Calu3 (cell line): ENCODE measurements at places on chromosomes 6 and 20.

DNA sequence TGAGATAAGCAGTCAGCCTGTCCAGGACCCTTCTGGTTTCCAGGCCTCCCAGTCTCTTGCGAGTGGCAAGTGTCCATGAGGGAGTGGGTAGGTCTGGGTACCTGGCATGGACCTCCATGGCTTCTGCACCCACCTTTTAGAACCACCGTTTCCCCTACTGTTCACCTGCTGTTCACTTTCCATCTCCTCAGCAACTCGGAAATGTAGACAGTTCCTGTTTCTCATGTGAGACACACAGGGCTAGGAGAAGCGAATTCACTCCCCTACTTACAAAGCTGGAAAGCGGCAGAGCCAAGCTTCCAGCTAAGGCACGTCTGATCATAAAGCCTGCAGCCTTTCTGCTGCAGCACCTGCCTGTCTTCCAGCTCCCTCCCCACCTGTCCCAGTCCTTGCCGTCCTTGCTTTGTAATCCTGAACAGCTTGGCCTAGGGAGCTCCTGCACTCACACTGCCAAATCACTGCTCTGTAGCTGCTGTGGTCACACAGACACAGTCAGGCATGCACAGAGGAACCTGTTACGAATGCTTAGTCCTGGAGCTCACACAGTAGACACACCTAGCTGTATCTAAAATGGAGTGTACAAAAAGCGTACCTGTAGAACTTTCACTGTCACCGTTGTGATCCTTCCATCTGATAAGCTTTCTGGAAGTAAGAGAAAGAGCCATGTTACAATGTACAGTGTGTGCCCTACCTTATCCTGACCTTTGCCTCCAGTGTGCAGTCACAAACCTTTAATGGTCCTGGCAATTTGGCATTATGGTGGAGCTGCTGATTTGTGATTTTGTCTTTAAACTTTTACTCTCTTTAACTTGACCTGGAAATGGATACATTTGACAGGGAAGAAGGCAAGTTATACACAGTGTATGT is 294.1 kb downstream of the NRN1 start:
- no peak for DNase-seq

- DNase-seq, result no peak
These were observed 466.3 kb upstream of the PLCB4 start for GRCh38 chr20:8602389-8603116.

DNA sequence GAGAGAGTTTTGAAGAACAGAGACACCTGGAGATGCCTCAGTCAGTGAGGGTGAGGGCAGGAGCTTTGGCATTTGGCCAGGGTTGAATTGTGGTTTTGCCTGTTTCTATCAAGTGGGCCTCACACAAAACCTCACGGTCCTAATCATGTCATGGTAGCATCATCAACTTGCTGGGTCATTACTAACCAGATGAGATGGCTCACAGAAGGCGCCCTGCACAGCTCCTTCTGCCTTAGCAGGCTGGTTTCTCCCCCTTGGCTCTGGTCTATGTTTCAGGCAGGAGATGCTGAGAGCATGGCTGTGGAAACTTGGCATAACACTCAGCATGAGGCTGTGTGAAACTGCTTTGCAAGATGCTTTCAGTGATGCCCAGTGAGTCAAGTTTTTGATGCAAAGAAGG is 99.3 kb downstream of the LRRC1 start:
- DNase-seq, result peak; percentile 27

DNA sequence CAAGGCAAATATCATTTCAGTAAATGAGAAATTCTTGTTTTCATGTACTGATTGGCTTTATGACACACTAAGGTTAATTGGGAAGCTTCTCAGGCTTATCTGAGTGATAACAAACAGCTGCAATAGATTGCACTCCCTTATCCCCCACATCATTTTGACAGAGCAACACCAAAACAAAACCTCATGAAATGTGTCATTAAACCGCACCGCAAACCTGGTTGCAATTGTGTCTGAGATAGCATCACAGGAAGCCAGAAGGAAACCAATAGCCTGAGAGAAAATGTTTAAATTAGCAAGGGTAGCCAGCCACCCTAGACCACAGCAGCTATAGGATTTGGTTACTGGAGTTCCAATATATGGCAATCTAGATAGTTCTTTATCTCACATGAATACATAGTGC is 31.6 kb upstream of the LAMA4 start:
- no peak for DNase-seq

- no peak for DNase-seq
These were observed 211.4 kb upstream of the SMLR1 start for GRCh38 chr6:130615816-130616215.

DNA sequence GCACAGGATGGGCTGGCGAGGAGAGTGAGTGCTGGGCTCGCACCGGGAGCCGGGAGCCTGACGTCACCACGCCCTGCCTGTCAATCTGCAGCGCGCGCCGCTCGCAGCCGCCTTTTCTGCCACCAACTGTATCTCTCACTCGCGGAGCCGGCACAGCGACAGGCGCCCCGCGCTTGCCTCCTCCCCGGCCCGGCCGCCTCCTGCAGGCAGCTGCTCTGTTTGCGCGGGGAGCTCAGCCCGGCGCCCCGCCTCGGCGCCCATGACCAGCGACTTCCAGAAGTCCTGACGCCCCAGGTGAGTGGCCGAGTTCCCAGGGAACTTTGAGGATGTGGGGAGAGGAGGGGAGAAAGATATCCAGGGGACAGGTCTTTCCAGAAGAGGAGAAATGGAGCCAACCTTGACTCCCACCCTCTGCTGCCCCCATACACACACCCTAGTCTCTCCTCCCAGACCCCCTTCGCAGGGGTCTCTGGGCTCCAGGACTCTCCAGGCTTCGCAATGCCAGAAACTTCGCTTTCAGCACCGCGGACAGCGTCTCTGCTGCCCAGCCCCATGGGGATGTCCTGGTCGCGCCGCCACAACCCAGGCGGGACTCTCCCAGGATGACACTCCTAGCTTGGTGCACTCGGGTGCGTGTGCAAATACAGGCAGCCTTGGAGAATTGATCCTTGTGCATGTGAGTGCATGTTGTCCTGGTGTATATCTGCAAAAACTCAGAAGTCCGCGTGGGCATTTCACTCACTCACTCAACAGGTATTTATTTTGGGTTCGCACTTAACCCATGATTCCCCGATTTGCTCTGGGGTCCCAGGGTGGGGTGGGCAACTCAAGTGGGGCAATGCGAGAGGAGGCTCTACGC is at the start of gene GPR6:
GPR6 (plus strand) TSS at position 138 of the 859 bp plus-strand sequence. CDS start 802 bp downstream, outside the sequence.
- DNase-seq, result peak; percentile 66

DNA sequence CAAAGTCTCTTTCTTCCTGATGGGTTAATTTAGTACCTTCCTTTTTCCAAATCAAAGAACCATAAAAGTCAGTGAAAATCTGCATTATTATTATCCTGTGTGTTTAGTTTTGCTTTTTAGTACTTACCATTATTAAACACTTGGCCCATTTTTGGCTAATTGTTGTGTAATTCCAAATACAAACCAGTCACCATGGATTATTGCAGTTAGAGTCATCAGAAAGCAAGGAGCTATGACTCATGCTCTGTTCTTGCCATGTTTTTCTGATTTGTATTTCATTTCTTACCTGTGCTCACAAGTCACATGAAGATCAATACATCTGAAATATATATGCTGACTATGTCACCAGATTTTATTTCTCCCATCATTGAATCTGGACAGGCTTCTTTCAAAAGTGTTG is 31.3 kb downstream of the SLC22A3 start:
- no peak for DNase-seq

DNA sequence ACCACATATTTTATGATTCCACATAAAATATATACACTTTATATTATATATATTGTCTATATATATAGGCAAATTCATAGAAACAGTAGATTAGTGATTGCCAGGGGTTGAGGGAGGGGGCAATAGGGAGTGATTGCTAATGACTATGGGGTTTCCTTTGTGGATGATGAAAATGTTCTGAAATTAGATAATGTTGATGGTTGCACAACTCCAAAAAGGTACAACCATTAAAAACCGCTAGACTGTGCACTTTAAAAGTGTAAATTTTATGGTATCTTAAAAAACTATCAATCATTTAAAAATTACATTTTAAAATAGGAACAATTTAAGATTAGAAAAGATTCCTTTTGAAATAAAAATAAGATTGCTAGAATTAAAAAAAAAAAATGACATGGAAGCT is 23.8 kb upstream of the CEP85L start:
- no peak for DNase-seq

DNA sequence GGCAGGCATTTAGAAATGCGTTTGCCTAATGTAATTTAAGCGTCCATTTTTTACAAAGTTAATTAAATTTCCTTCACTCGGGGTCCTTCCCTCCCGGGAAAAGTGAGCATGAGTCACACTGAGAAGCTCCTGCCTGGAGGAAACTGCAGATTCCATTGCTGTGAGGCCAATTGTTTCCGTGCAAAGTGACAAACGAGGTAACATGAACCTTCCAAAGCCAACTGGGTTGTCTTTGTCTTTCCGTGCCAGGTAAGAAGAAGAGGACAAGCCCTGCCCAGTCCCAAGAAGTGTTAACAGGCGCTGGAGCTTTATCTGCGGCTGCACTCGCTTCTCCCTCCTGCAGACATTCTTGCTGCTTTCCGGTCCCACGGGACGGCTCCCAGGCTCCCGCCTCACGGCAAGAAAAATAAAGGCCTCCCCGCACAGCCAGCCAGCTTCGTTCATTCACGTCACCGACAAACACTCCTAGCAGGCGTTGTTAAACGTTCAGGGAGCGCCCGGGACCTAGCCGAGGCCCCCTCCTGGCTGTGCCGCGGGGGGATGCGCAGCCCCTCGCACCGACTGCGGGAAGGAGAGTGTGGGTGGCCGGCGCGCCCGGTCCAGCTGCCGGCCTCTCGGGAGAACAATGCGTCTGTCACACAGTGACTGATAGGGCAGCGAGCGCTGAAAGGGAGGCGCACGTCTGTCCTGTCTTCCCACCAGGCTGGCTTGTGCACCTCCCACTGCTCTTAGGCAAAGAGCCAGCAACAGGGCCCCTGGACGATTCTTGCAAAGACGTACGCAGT is 61.5 kb upstream of the HDDC2 start:
- DNase-seq, result peak; percentile 19

- DNase-seq, result no peak
These were observed 7.8 kb downstream of the PAK5 start for GRCh38 chr20:9831032-9831431.

GRCh38 chr6:163806755-163807499 is 392.4 kb downstream of the QKI start:
- no peak for DNase-seq

DNA sequence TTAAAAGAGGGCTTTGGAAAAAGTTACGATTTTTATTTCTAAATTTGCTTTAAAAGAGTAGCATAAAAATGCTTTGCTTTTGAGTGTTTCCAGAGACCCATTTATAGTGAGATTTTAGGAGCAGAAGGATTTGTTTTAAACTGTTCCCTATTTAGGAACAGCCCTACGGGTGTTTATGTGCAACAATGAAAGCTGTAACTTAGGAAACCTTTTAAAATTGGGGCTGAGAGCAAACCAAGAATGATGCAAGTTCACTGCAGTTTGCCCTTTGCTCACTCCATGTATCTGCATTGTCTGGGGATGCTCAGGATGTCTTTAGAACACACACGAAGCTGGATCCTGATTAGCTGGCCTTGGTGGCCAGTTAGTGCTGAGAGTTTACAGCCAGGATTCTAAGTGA is 40.9 kb downstream of the GHRH start:
- DNase-seq, result no peak

- DNase-seq, result no peak
These were observed 8.0 kb downstream of the ZBTB24 start for GRCh38 chr6:109474995-109475394.

DNA sequence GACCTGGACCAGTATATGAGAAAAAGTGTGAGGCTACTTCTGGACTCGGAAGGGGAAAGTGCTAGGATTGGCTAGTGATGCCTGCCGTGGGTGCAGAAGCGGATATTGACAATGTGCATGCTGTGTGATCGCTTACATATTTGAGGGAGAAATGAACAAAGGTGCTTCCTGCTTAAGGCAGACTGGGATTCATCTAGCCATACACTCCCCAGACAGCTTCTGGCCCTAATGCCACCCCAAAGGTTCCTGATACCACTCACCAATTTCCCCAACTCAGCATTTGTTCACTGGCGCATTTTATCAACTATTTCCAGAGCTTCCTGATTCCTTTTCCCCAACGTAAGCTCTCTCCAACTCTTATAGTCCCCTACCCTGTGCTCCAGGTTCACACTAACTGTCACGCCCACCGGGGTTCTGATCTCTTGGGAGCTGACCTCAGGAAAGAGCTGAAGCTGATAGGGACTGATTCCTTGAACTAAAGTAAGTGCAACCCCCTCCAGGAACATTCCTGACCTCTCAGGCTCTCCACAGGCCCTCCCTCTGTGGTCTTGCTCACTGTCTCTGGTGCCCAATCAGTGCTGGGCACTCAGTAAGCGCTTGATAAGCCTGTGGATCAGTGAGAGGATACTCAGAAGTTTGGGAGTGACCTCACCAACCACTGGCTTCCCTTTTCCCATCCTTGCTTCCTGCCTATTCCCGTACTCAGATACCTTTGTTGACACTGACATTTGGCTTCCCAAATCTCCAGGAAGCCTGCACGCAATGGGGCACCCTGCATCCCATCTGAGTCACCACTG is 73.3 kb downstream of the MRPL14 start:
- DNase-seq, result no peak

DNA sequence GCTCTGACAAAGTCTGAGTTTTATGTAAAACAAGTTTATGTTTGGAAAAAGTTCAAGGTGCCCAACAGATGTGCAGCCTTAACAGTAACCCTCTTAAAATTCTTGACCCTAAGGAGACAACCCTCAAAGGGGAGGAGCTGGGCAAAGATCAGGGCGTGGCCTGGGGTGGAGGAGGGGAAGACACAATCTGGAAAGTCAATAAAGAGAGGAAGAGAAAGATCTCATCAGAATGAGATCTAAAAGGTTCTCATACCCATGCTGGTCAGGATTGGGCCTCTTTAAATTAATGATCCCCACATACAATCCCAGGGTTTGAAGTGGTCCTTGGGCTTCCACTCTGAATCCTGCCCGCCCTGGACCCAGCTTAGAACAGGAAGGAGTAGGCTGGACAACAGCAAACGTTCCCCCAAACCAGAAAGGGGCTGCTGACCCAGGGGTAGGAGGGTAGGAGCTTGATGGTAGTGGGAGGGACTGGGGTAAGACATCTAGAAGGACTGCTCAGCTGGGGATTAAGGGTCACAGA is 33.0 kb downstream of the FOXP4 start:
- DNase-seq, result no peak

- DNase-seq, result no peak
These were observed 17.9 kb upstream of the MOCS1 start for GRCh38 chr6:39952167-39952566.

- DNase-seq, result no peak
These were observed 22.0 kb upstream of the KIF25 start for GRCh38 chr6:167975458-167975857.

- DNase-seq, result no peak
These were observed 928.3 kb downstream of the TBC1D32 start for GRCh38 chr6:120405947-120406346.

GRCh38 chr6:158867381-158868121 is 48.4 kb upstream of the EZR start:
- DNase-seq, result peak; percentile 54
